ENCODE measurements at places on chromosomes 1 and 21. TPM values are rescaled to one million over a fixed set of nuclear protein-coding genes. Genes with fewer than 3 reads are reported as not detected.

DNA sequence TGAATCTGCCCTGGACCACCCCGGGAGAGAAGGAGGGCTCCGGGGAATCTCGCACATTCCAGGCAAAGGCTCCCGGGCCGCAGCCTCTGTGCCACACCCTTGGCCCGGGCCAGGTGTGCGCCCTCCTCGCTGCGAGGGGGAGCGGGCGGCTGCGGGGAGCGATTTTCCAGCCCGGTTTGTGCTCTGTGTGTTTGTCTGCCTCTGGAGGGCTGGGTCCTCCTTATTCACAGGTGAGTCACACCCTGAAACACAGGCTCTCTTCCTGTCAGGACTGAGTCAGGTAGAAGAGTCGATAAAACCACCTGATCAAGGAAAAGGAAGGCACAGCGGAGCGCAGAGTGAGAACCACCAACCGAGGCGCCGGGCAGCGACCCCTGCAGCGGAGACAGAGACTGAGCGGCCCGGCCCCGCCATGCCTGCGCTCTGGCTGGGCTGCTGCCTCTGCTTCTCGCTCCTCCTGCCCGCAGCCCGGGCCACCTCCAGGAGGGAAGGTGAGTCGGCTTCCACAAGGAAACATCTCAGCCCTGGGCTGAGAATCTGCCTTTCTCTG is at the start of gene LAMC2:
Gene LAMC2 (plus strand): TSS at position 324 of the 550 bp plus-strand sequence. CDS start 89 bp downstream, at position 413.
- peaks cover 2% of the 10 kb centered on the region for H3K4me1 ChIP-seq
- H3K36me3 ChIP-seq = no peaks in the 10 kb centered on the region
- H3K27ac ChIP-seq = peak within 1 kb of the TSS; percentile 65
- no peaks in the 10 kb centered on the region for H3K27me3 ChIP-seq
- H3K4me3 ChIP-seq = peak within 1 kb of the TSS; percentile 45

- H3K27ac ChIP-seq = no peak overlapping the region
- H3K4me3 ChIP-seq = no peak overlapping the region
- H3K27me3 ChIP-seq = no peaks in the 10 kb centered on the region
- no peaks in the 10 kb centered on the region for H3K4me1 ChIP-seq
These were observed 235.3 kb downstream of the FAF1 start for GRCh38 chr1:50724626-50725286.

GRCh38 chr1:234704106-234704887 is 94.3 kb upstream of the IRF2BP2 start:
- no peak overlapping the region for H3K4me3 ChIP-seq
- no peak for DNase-seq
- H3K36me3 ChIP-seq = no peaks in the 10 kb centered on the region
- no peak overlapping the region for H3K27ac ChIP-seq
- no peaks in the 10 kb centered on the region for H3K27me3 ChIP-seq

DNA sequence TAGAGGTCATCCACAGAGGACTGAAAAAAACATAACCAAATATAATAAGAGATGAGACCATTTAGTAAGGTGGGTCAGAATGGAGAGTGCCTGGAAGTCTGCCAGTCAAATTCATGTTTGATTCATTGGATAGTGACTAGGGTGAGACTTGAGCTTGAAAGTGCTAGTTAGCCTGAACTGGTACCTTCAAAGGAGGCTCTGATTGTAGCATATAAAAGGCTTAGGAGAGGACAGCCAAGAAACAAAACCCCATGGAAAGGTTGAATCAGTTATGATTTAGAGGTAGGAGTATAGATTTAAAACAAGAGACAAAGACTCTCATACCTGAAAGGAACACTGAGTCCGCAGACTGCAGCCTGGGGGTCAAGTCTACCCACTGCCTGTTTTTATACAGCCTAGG is 44.4 kb upstream of the LRRC8C start:
- peaks cover 15% of the 10 kb centered on the region for H3K4me1 ChIP-seq
- no peak for DNase-seq
- H3K4me3 ChIP-seq = no peak overlapping the region

DNA sequence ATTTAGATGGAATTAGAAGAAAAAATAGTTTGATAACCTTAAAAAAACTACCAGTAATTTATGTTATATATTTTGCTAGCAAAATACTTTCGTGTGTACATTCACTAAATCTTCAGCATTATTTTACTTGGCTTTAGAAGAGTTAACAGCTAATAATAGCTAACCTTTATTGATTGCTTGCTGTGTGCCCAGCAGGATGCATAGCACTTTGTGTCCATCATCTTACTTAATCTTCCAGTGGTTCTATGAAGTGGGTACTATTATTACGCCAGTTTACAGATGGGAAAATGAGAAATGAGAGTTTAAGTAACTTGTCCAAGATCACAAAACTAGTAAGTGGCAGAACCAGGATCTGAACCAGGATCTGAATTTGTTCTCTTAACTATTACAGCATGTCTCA is 41.7 kb upstream of the GPR25 start:
- H3K27me3 ChIP-seq = no peaks in the 10 kb centered on the region
- no peak for DNase-seq
- no peak overlapping the region for H3K27ac ChIP-seq
- H3K4me3 ChIP-seq = no peak overlapping the region
- no peaks in the 10 kb centered on the region for H3K4me1 ChIP-seq

- no peaks in the 10 kb centered on the region for H3K27me3 ChIP-seq
- no peak overlapping the region for H3K4me3 ChIP-seq
- no peak for DNase-seq
These were observed 57.9 kb upstream of the CTBS start for GRCh38 chr1:84632137-84632536.

HAX1 gene
- 167 TPM for total RNA-seq

DNA sequence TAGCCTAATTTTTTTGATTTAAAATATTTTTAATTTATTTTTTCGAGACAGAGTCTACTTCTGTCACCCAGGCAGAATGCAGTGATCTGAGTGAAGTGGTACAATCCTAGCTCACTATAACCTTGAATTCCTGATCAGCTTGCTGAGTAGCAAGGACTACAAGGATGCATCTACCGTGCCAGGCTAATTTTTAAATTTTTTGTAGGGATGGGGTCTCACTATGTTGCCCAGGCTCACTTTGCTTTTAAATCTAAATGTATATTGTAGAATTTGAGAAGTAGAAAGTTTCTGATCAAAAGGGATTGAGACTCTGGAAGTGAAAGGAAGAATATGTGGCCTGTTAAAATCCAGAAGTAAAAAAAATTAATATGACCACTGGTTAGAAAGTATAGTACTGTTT is 1.6 kb downstream of the STX12 start:
- H3K4me3 ChIP-seq = peak overlapping the region; percentile 96
- no peak for DNase-seq
- H3K4me1 ChIP-seq = peaks cover 52% of the 10 kb centered on the region
- peaks cover 4% of the 10 kb centered on the region for H3K36me3 ChIP-seq

GRCh38 chr1:218804014-218804785 is 369.5 kb upstream of the LYPLAL1 start:
- H3K4me1 ChIP-seq = no peaks in the 10 kb centered on the region
- H3K27me3 ChIP-seq = no peaks in the 10 kb centered on the region
- H3K4me3 ChIP-seq = no peak overlapping the region
- no peak for DNase-seq
- no peaks in the 10 kb centered on the region for H3K36me3 ChIP-seq

DNA sequence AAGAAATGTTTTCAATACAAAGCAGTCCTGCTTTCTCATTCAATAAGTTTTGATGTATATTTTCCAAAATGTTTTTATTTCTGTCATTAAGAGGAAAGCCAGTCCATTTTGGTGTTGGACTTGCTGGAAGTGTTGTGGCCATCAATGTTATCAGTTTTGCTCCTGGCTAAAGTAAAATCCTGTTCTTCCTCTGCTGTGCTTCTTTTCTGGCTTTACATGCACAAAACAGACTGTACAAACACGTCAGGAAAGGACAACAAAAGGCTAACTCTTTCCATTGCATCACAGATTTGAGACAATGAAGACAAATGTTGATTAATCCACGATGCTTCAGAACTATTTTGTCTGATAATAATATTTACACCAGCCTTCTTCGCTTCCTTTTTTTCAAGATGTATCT is 735.4 kb downstream of the LTN1 start:
- H3K27ac ChIP-seq = peak overlapping the region; percentile 52
- H3K36me3 ChIP-seq = no peaks in the 10 kb centered on the region
- no peaks in the 10 kb centered on the region for H3K4me1 ChIP-seq
- H3K27me3 ChIP-seq = no peaks in the 10 kb centered on the region

DNA sequence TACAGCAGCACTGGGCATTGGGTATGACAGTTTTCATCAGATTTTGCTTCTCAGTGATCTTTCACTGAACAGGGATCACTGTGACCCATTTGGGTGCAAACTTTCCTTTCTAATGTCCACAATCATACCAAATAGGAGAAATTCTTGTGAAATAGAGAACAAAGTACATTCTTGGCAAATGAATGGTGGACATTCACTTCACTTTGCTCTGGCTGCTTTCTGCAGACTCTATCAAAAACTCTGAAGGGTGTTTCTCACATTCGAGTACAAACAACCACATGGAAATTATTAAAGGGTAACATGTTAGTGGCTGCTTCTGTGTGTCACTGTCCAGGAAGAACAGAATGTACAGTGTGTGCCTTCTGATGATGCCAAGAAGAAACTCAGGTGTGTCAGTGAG is 61.9 kb upstream of the ADAM30 start:
- H3K27me3 ChIP-seq = no peaks in the 10 kb centered on the region
- no peak overlapping the region for H3K27ac ChIP-seq
- no peaks in the 10 kb centered on the region for H3K4me1 ChIP-seq
- no peak for DNase-seq

GRCh38 chr1:14110040-14110439 is 410.1 kb downstream of the PRDM2 start:
- no peaks in the 10 kb centered on the region for H3K36me3 ChIP-seq
- no peak overlapping the region for H3K27ac ChIP-seq
- no peak for DNase-seq
- H3K27me3 ChIP-seq = no peaks in the 10 kb centered on the region
- H3K4me3 ChIP-seq = no peak overlapping the region

MECR gene
- total RNA-seq = 8.9 TPM

- H3K4me1 ChIP-seq = no peaks in the 10 kb centered on the region
- peaks cover 7% of the 10 kb centered on the region for H3K27me3 ChIP-seq
- H3K4me3 ChIP-seq = no peak overlapping the region
- H3K27ac ChIP-seq = no peak overlapping the region
- DNase-seq = no peak
- H3K36me3 ChIP-seq = no peaks in the 10 kb centered on the region
These were observed 33.1 kb upstream of the KLHDC7A start for GRCh38 chr1:18447509-18448220.

DNA sequence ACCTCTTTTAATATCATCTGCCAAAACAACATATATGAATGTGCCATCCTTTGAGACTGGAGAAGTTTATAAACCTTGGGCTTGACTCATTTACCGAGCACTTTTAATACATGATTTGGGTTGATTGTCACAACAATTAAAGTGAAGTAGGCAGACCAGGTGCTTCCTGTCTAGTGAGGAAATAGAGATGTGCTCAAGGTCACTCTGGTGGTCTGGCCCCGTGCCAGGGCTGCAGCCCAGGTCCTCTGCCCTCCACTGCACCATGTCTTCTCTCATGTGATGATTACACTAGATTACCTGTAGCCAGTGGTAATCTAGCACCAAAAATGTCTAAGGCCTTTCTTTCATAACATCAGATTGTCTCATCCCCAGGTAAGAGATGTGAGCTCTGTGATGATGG is 61.8 kb upstream of the LAMC2 start:
- peaks cover 25% of the 10 kb centered on the region for H3K4me1 ChIP-seq
- H3K36me3 ChIP-seq = peaks cover 98% of the 10 kb centered on the region
- no peak for DNase-seq
- H3K4me3 ChIP-seq = no peak overlapping the region

MRPL24 gene
- 40.8 TPM for total RNA-seq

FCRLB gene
- 3.8 TPM for total RNA-seq

DNA sequence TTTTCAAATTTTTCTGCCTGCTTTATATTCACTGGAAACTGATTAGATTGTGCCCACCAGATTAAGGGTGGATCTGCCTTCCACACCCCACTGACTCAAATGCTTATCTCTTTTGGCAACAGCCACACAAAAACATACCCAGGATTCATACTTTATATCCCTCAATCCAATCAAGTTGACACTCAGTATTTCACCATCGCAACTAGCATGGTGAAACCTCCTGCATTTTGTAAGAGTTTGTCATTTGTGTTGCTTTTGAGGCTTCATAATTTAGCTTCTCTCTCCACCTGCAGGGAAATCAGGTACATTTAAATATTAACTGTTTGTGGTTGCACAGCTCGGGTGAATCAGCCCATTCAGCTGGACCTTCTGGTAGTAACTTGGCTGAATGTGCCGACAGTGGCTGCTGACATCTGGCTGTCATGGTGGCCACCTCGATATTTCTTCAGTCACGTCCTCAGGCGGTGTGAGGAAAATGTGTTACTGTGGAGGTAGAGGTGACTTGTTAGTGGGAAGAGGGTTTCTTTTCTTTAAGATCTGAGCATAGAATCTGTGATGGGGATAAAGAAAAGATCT is 224.0 kb downstream of the PTBP2 start:
- no peaks in the 10 kb centered on the region for H3K4me1 ChIP-seq
- H3K36me3 ChIP-seq = no peaks in the 10 kb centered on the region
- DNase-seq = no peak
- no peak overlapping the region for H3K4me3 ChIP-seq
